ENCODE measurements at places on chromosomes 12 and 14. TPM values are rescaled to one million over a fixed set of nuclear protein-coding genes. Genes with fewer than 3 reads are reported as not detected.
A peak's percentile ranks its signal among the peaks of the same experiment; 100 is the strongest.

DNA sequence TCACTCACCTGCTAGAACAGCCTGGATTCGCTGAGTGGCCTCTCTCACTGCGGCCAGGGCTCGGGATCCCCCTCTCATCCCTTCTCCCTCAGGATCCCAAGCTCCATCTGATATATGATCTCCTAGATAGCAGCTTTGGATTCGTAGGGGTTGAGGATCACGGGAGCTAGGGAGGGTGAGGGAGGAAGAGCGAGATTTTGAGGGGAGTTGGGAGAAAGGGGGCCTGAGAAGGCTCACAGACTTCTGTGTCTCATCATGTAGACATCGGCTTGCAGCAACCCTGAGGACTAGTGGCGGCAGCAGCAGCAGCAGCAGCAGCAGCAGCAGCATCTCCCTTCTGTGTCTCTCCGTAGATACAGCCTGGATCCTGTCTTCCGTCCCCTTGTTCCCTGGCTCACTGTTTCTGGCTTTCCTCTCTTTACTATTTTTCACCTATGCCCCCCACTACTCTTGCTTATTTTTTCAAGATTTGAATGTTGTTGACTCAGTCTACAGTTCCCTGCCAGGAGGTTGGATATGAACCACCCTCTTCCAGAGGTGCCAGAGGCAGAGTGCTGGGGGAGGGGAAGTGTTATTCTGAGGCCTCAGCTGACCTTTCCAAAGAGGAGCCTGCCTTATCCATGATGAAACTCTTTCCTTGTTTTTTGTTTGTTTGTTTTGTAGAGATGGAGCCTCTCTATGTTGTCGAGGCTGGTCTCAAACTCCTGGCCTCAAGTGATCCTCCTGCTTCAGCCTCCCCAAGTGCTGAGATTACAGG is at the start of gene CIROP:
TSS of gene CIROP (minus strand) at position 399 of the 757 bp plus-strand sequence. CDS start at position 330, 69 bp downstream.
- no peak for DNase-seq

GRCh38 chr12:5200278-5201087 is 156.8 kb downstream of the KCNA5 start:
- peak; percentile 4 for DNase-seq

- DNase-seq = no peak
Measured at GRCh38 chr14:51806026-51807023, 54.1 kb upstream of the GNG2 start.

DNA sequence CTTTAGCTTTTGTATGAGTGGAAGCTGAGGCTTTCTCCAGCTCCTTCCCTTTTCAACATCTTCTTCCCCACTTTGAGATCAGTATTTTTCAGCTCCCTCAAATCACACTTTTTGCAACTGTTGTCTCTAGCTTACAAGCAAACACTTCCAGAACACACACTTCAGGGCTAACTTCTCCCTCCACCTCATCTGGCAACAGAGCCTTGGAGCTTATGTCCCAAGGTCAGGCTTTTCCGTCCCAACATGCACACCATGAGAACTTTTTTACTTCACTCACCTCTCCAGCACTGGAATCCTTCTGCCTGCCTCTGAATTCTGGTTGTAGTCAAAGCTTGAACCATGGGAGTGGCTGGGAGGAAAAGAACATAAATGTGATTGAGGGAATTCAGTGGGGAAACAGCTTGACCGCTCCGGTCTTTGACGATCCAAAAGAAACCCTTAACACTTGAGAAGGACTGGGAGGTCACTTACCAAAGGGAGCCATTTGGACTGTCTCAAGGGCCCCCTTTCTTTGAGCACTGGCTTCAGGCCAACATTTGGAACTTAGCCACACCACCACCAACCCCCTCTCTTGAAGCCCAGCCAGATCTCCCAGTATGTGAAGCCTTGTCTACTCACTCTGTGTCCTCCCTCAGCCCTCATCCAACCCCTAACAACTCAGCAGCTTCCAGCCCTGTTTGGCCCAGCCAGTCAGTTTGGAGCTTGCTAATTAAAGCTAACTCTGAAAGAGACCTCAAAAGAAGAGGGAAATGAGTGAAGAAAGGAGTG is 3.9 kb upstream of the BLOC1S1 start:
- DNase-seq = no peak

GRCh38 chr12:25757037-25757665 is 201.3 kb upstream of the RASSF8 start:
- DNase-seq = no peak

GRCh38 chr12:122859303-122860039 is 24.2 kb downstream of the HIP1R start:
- no peak for DNase-seq

- DNase-seq = no peak
Measured at GRCh38 chr12:102728506-102729242, 188.4 kb downstream of the PAH start.

- DNase-seq = no peak
Measured at GRCh38 chr14:60723116-60723906, 840 bp downstream of the SIX4 start.

DNA sequence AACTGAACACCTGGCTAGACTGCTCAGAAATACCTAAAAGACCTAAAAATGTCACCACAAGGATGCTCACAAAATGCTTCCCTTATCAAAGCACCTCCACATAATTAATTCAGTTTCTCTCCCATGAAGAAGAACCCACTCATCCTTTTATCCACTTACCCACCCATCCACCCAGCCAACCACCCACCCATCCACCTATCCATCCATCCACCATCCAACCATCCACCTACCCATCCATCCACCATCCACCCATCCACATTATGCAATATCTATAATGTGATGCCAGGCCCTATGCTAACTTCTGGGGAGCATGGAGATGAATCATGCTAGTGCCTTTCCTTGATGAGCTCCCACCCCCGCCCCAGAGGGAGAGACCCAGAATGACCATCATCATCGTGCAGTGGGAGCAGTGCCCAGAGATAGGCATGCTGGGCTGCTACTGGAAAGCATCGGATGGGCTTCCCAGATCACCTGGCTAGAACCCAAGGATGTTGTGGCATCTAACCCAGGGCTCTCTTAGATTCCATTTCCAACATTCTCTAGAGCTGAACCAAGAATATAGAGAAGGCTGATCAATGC is 166.6 kb downstream of the TTC7B start:
- peak; percentile 61 for DNase-seq

- no peak for DNase-seq
Measured at GRCh38 chr12:108455706-108456105, 59.4 kb upstream of the FICD start.

- no peak for DNase-seq
Measured at GRCh38 chr12:1838205-1838993, 18.0 kb downstream of the LRTM2 start.

- DNase-seq = no peak
Measured at GRCh38 chr12:53956251-53956887, 1.7 kb downstream of the HOXC12 start.

- no peak for DNase-seq
Measured at GRCh38 chr14:70773182-70773862, 36.0 kb downstream of the MAP3K9 start.

DNA sequence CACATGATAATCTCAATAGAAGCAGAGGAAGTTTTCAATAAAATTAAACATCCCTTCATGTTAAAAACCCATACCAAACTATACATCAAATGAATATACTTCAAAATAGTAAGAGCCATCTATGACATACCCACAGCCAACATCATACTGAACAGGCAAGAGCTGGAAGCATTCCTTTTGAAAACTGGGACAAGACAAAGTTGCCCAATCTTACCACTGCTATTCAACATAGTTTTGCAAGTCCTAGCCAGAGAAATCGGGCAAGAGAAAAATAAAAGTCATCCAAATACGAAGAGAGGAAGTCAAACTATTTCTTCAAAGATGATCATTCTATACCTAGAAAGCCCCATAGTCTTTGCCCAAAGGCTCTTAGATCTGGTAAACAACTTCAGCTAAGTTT is 454.7 kb upstream of the PRICKLE1 start:
- DNase-seq = no peak

DNA sequence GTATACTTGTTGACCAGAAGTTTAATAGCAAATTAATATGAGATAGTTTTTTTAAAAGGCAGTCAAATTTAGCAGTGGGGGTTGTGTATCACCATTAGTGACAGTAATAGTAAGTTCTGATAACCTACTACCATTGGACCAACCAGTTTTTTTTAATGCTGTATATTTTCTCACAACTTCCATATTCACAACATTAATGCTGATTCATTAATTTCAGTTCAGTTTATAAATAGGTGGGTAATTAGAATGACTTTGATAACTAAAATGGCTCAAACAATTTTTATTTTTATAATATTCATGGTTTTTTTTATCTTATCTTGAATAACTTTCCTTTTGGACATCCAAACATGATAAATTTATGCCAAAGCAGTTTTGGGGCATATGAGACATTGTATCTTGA is 13.8 kb downstream of the TMX1 start:
- no peak for DNase-seq

- no peak for DNase-seq
Measured at GRCh38 chr12:124452576-124453331, 114.7 kb downstream of the NCOR2 start.

DNA sequence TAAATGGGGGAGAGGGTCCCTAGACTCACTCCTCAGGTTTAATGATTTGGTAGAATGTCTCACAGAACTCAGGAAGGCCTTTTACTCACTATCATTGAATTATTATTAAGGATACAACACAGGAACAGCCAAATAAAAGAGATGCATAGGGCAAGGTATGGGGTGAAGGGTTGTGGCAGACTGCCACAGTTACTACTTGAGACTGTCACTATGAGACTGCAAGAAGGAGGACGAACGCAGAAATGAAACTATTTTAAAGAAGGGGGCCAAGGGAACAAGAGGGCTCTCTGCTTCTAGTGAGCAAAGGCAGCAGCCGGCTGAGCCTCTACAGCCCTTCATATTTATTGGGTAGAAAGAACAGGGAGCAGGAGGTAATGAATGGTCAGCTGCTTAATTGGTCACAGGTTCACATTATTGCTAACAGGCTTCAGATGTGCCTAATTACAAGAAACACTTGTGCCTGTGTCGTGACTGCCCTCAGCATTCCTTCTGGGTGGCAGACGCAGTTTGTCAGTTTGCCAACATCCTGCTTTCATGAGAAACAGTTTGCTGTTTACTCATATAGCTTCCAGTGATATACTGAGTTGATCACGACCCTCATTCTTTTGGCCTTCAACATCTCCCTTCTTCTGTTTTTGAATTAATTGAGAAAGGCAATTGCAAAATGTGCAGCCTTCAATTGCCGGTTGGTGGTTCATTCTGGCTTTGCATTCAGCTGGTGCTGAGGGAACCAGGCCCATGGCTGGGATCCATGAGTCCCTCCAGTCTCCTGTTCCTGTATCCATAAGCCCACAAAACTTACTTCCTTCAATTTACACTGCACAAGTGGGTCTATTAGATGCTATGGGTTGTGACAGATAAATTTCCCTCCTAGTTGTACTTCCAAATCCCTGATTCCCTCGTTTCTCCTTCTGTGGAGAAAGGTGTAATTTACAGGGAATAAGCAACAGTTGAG is 82.8 kb upstream of the PLEKHG7 start:
- no peak for DNase-seq

DNA sequence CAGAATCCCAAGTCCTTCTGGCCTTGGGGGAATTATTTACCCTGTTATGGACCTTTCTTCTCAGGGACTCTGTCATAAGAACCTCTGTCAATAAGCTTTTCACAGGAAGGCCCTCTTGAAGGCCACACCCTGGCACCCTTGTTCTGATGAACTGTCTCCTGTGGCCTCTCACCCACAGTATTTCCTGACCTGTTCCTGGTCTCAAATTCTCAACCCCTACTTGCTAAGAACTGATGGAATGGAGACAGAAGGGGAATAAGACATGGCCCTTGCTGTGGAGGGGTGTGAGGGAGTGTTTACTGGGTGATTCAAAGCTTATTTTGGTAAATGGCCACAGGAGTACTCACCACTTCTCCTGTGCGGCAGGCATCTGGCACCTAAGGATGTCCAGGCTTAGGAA is 1082.9 kb downstream of the BCL11B start:
- no peak for DNase-seq

- DNase-seq = no peak
Measured at GRCh38 chr12:126434412-126434985, 1369.3 kb downstream of the AACS start.

- no peak for DNase-seq
Measured at GRCh38 chr12:121915841-121916321, 2.5 kb upstream of the CFAP251 start.

DNA sequence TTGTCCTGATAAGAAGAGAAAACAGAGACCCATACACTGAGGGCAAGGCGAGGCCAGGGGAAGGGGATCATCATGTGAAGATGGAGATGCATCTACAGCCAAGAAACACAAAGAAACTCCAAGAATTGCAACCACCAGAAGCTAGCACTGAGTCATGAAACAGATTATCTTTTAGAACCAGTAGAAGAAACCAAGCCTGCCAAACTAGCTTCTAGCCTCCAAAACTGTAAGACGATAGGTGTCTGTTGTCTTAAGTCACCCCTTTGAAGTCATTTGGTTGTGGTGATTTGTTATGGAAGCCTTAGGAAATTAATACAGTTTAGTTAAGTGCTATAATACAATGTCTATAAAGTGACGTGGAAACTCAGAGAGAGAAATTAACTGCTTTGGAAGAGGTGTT is 15.4 kb downstream of the KCNC2 start:
- no peak for DNase-seq

DNA sequence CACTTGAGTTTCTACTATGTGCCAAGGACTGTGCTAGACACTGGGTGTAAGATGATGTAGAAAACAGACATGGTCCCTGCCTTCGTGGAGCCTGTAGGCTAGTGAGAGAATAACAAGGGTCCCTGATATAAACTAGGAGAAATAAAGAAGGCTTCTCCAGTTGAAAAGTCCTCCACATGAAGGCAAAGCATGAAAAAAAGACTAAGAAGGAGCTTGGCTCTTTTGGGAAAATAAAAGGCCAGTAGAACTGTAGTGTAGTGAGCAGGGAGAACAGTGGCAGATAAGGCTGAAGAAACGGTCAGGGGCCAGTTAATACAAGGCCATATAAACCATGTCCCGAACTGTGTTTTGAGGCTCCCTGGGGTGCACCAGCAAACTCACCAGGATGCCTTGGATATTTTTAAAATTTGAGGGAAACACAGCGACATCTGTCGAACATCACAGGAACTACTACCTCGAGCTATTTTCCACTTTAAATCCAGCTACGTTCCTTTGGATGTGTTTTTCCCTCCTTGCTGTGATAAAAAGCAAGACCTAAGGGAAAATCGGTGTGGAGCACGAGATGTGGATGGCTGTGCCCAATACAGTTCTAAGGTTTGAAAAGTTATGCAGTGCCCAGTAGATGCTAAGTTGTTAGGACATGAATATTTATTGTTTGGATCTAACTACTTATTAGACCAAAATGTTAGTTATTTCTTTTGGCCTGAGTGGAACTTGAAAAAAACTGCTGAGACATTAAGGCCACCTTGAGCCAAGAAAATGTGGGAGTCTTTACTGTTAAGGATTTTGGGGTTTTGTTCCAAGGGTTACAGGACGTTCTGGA is 8.5 kb upstream of the CFL2 start:
- DNase-seq = peak; percentile 56

- DNase-seq = no peak
Measured at GRCh38 chr14:102909462-102909861, 13.0 kb upstream of the AMN start.

Gene ASB2
- not detected for total RNA-seq

Gene TMPRSS12
- not detected for total RNA-seq

Gene TMEM229B
- total RNA-seq = 0.20 TPM

Gene CELA1
- not detected for total RNA-seq

Gene GZMB
- total RNA-seq = not detected

Gene DEGS2
- not detected for total RNA-seq

Gene BCL2L14
- total RNA-seq = not detected

Gene ZBTB25
- 12.5 TPM for total RNA-seq

Gene NKX2-1
- total RNA-seq = not detected

Gene MFAP5
- total RNA-seq = not detected

Gene RERGL
- total RNA-seq = not detected

Gene RERG
- not detected for total RNA-seq

Gene SLC17A8
- not detected for total RNA-seq

Gene ITPR2
- 5.5 TPM for total RNA-seq

Gene PPP4R4
- total RNA-seq = 0.35 TPM

Gene PIANP
- not detected for total RNA-seq

Gene KRT85
- not detected for total RNA-seq

Gene GPRC5D
- not detected for total RNA-seq

All from NCI-H460 (cell line).